ENCODE measurements at places on chromosomes 13 and 19.

DNA sequence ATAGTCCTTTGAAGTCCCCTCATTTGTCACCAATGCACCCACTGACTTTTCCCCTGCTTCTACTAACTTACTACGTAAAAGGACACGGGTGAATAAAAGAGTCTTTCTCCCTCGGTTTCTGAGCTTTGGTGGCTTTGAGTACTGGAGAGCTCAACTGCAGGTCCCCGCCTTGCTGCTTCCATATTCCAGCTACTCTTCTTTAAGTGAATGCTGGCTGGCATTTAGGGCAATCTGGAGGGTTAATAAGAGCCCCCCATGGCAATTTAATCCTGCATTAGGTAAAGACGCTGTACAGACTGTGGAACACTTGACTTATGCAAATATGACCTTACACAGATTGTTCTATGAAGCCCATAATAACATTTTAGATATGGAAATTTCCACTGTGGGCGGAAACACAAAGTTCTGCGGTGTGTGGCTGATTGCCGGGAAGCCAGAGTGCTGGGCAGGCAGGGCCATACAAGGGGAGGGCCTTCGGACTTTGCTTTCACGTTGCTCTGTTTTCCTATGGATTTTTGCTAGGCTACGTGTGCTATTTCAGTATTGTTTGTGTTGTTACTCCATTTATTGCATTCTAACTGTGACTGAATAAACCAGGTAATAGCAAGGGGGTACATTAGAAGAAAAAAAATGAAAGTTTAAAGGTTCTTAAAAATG is 97.5 kb downstream of the SLC10A2 start:
- no peak for DNase-seq

GRCh38 chr13:28268800-28269223 is 130.5 kb downstream of the PAN3 start:
- no peak for DNase-seq

DNA sequence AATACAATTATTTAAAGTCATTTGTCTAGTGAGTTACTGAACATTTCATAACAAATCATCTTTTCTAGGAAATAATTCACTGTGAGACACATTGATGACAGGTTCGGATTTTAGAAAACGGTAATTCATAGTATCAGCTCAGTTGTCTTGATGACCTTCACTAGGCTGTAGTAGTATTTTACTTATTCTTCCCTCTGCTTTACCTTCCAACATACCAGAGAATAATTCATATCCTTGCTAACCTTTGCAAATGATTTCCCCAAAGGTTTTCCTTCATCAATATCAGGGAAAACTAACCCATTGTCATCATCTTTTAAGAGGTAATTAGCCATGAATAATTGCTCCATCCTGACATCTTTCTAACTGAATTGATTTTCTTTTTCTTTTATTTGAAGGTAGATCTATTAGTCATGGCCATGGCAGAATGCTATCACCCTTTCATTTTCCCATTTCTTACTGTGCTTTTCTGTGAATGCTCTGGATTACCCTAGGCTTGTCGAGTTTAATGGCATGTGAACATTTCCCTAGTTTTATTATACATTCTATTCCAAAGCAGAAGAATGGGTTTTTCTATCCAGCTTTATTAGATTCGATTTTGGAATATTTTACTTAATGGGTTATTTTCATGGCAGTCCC is 299.2 kb downstream of the OLFM4 start:
- DNase-seq: no peak

DNA sequence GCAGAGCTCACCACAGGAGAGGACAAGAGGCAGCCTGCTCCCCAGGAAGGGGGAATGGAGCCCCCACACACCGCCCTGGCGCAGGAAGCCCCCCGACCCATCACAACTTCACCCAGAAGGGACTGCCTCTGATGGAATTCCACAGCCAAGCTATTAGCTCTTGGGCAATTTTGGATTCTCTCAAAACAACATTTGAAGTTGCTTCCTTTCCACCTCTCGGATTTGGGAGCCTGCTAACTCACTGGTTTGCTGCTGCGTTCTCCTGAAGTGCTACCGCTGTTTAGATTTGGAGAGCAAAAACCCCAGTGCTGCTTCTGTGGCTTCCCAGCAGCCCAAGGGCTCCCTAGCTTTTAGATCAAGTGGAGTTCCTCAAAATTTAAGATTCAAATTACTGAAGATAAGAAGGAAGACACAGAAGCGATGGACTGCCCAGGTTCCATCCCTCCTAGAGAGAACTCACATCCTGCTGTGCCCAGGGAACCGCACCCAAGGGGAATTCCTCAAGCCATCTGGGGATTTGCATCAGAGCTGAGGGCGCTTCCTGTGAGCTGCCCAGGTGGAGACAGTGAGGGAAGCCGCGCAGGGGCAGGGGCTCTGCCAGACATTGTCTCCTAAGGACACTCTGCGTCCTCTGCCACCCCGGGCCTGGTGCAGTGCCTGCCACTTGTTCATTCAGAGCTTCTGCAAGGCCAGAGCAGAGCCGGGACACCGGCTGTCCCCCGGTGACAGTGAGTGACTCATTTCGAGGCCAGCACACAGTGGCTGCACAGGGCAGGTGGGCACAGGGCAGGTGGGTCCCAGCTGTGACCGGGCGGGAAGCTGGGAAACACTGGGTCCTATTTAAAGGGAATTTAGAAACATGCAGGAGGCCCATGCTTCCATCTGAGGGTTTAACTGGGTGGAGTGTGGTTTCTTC is 45.5 kb downstream of the COL4A1 start:
- no peak for DNase-seq

DNA sequence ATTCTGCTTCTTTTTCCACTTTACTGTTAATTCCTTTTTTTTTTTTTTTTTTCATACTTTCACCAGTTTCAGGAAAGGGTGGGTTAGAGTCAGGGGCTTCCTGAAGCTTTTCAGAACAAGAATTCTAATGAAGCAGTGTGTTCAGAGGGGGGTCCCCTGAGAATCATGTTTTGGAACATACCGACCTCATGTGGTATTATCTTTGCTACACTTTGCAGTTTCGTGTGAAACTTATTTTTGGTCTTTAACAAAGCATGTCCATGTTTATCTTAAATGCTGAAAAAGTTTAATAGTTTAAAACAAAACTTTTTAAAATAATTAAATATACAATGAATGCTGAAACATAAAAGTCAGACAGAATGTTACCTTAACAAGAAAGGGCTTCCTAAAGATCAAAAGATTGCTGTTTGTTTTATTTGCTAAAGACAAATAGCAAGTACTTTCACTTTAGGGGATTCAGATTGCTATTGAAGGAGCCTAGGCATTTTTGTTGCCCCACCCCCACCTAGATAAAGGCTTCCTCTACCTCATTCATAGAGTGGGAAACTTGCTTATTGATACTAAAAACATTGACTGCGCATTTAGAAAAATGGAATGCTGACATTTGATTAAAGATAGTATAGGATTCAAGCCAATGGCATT is 21.1 kb upstream of the POMP start:
- no peak for DNase-seq

DNA sequence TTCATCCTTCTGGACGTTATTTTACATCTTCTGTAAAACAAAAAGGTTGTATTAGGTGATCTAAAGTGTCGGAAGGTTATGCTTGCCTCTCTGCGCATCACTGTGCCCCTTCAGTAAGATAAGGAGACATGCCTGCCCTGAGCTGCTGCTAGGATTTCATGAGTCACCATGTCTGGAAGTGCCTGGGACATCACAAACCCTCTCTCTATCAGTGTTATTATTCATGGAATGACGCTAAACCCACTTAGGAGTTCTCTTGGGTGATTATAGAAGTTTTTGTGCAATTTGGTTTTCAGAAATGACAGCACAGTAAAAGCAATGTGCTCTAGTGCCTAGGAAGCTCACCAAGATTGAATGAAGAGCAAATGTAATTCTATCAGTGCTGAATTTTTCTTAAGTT is 617.7 kb downstream of the DCT start:
- no peak for DNase-seq

DNA sequence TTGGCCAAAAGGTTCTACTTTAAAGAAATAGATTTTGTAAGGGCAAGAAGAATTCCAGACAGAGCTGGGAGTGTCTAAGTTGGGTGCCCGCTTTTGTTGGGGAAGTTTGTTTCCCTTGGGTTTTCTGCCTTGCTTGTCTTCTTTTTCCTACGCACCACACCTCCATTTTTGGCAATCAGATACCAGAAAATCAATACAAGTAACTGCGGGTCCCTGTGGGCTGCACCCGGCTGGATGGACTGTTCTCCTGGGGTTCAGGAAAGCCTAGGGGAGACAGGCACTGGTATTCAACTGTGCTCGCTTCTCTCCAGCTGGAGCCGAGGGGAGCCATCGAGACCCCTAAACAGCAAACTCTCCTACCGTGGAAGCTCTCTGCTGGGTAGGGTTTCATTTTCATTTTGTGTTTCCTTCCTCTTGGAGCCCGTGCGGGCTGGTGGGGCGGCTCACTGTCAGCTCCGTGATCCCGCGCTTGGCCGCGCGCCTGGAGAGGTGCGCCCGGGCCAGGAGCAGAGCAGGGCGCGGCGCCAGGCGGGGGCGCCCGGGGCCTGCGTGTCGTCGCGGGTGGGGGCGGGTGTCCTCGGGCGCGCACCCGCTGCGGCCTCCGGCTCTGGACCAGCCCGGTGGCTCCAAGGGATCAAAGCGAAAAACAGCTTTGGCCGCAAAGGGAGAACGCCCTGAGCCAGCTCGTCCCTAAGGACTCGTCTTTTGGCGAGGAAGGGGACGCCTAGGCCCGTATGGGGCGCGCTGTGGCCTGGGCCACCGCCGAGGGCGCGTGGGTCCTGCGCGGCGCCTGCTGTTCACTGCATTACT is 347.2 kb downstream of the ZNF536 start:
- DNase-seq: no peak

GRCh38 chr19:4061178-4061682 is 5.5 kb downstream of the ZBTB7A start:
- DNase-seq: no peak

DNA sequence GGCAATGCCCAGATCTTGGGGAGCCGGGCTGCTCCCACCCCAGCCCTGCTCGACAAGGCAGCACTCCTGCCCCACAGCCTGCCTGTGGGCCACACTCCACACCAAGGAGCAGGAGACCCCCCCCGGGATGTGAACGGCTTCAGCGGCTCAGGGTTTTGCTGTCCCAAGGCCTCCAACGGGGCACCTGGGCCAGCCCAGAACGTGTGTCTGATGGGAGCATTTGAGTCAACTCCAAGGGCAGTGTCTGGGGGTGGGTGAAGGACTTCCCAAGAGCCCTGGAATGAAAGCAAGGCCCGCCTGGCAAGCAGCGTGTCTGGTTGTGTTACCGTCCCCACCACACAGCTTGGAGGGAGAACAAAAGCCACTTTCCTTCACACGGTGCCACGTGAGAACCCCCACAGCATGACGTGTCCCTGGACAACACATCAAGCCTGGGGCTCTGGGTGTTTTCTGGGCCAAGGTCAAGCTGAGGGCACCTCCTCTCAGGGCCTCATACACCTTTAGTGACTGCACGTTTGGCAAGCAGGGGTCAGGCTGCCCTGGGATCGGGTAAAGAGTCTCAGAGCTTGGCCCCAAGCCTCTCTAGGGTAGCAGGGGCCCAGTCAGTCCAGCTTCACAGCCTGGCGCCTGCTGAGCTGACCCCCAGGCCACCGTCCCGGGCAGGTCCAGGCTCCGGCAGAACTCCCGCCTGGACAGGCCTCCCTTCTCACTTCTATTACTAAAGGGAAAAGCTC is 6.0 kb downstream of the C13orf46 start:
- no peak for DNase-seq

DNA sequence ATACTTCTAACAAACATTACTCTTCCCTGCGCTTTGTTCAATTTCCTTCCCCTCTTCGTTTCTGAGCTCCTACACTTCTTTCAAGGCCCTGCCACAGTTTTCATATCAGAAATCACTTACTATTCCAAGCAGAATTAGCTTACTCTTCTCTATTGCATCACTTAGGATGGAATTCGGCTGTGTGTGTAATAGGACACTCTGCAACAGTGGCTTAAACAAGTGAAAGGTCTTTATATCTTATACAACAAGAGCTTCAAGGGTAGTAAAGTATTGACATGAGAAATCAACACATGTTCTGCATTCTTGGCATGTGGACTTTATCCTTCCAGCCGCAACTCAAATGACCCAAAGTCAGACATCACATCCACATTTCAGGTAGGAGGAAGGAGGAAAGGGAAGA is 279.6 kb downstream of the PCDH20 start:
- DNase-seq: no peak

GRCh38 chr19:51520728-51521127 is 10.7 kb downstream of the SIGLEC6 start:
- DNase-seq: no peak

- DNase-seq: no peak
Measured at GRCh38 chr13:73000027-73000674, 58.7 kb upstream of the KLF5 start.

GRCh38 chr19:39941615-39942365 is 7.4 kb upstream of the FCGBP start:
- DNase-seq: peak; percentile 29

- DNase-seq: no peak
Measured at GRCh38 chr13:102903659-102904407, 58.0 kb downstream of the ERCC5 start.

DNA sequence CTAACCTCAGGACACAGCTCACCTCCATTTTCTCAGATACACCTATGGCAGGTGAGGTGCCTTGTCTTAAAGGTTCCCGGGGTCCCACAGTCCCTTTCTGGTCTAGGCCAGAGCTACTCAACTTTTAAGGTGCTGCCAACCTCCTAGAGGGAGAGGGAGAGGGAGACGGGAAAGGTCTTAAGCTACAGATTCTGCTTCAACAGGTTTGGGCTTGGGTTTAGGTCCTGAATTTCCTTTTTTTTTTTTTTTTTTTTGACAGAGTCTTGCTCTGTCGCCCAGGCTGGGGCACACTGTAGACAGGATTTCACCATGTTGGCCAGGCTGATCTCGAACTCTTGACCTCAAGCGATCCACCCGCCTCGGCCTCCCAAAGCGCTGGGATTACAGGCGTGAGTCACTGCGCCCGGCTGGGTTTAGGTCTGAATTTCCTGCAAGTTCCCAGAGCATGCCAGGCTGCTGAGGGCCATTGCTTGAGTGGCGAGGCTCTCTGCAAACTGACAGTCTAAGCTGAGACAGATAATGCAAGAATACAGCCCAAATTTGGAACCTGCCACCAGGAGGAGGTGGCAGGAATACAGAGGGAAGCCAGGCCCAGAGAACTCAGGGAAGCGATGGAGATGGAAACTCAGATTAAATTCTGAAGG is 7.8 kb upstream of the SYCN start:
- no peak for DNase-seq

DNA sequence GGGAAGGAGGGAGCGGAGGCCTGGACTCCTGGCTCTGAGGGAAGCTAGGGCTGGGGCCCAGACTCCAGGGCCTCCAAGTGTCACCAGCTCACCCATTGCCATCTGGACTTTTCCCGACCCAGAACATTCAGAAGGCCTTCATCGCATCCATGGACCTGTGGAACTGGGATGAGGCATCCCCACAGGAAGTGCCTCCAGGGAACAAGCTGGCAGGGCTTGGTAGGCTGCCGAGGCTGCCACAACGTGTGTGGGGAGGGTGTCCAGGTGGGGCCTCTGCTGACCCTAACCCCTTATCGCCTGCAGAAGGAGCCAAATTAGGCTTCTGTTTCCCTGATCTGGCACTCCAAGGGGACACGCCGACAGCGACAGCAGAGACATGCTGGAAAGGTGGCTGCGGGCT is 767 bp downstream of the ETV2 start:
- DNase-seq: no peak

GRCh38 chr13:41460074-41460465 is 2.7 kb downstream of the RGCC start:
- no peak for DNase-seq
